ENCODE measurements at places on chromosomes 3 and 15.

- DNase-seq = no peak
Observed at GRCh38 chr3:124298301-124298700, 306.4 kb upstream of the ROPN1 start.

DNA sequence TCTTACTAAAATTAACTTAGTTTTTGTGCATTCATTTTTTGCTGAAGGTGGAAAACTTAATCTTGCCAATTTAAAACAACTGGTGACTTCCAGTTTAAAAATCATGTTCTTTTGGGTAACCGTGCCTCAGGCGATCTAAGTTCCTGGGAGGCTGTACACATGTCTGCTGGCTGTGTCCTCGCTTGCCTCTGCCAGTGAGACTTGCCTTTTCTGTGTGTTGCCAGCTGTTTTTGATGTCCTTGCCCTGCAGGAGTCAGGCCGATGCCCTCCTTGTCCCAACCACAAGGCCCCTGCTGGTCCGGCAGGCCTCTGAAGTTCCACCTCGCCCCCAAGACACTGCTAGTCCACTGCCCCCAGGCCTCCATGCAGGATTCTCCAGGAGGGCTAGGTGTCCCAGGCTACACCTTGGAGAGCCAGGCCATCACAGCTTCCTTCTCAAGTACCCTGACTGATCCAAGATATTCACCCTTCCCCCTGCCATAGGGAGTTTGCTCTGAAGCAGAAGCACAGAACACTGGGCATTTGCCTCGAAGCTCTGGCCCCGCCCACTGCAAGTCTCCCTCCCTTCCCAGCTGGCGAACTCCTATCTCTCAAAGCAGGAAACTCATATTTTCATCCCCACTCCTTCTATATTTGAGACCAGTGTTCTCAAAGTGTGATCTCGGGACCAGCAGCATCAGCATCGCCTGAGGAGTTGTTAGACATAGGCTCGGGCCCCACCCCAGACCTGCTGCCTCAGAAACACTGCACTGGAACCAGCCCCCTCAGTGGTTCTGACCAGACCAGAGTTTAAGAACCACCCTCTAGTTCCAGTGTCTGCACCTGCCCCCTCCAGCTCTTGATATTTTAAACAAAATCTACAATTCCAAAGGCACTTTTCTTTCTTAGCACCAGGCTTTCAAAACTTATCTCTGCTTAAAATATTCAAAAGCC is 185.8 kb upstream of the UBE2E1 start:
- DNase-seq = no peak

DNA sequence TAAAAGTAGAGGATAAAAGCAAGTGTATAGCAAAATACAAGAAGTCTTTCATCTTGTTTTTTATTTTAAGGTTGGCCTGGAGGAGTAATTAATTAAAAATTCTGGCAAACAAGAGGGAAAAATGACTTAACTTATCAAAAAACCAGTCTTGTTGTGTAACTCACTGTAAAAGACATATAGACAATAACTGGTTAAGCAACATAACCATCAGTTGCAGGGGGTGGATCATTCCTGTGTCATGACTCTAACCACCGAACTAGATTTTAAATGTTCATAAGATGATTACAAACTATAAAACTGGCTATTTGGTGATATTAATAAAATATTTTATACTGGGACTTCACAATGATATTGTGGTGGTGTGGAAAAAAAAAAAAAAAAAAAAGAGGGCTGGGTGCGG is 130.6 kb downstream of the STAG1 start:
- DNase-seq = no peak

GRCh38 chr15:41334293-41335120 is 1.8 kb downstream of the NUSAP1 start:
- DNase-seq = no peak

- no peak for DNase-seq
Observed at GRCh38 chr3:129722527-129722926, 116.1 kb upstream of the PLXND1 start.

Measured in activated effector memory CD4-positive, alpha-beta T cell treated with anti-CD3 and anti-CD28 coated beads, Interleukin-2, amount 50 U/mL, for 16 hours (primary cell).